ENCODE measurements at places on chromosomes 11 and 22.

- DNase-seq = peak; percentile 91
Observed at GRCh38 chr11:65540290-65541092, 15.6 kb downstream of the SCYL1 start.

DNA sequence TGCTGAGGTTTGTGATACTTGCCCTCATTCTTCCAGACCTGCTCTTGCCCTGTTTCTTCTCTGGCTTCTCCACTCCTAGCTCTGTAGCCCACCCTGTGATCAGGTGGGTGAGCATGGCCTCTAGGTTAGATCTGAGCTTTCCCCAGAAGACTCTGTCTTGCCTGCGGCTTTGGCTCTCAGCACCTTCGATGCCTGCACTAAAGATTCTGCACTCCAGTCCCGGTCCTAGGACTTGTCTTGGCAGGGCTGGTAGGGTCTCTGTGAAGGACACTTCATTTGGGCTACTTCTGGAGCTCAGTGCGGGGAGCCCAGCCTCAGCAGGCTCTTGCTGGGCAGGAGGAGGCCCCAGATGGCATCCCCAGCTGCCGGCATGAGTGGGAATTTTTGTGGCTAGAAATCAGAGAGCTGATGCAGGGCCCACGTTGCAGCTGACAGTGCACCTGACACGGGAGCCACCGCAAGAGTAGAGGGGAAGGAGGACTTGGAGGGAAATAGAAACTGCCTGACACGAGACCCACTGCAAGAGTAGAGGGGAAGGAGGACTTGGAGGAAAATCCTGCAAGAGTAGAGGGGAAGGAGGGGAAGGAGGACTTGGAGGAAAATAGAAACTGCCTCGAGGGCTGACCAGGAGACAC lies 226.9 kb upstream of the B3GAT1 start:
- no peak for DNase-seq

DNA sequence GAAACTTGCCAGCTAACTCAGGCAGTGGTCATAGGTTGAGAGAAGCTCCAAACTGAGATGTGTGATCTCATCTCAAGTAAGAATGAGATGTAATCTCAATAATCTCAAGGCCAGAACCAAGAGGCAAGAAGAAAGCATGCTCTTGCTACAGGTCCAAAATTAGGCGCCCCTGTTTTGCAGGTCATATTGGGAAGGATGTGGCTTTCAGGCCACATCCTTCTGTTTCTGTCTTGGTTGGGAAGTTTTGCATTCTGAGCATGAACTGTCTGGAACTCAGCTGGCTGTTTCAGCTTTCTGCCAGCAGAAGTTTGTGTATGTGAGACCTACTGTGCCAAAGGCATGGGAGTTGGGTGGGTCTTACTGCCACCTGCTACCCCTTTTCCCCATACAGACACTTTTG lies 67.5 kb upstream of the MS4A8 start:
- no peak for DNase-seq

- no peak for DNase-seq
Observed at GRCh38 chr22:42396621-42397331, 35.4 kb downstream of the NFAM1 start.

- DNase-seq = no peak
Observed at GRCh38 chr11:40246983-40247382, 1212.5 kb downstream of the LRRC4C start.

Measured in astrocyte of the hippocampus (primary cell).